ENCODE measurements at places on chromosomes 11 and 22.

GRCh38 chr11:122697636-122698167 lies 42.2 kb downstream of the UBASH3B start:
- DNase-seq = peak; percentile 6

GRCh38 chr11:86800960-86801272 lies 574 bp downstream of the PRSS23 start:
- DNase-seq = no peak

GRCh38 chr11:58046231-58046630 lies 15.5 kb downstream of the OR6Q1 start:
- DNase-seq = no peak

DNA sequence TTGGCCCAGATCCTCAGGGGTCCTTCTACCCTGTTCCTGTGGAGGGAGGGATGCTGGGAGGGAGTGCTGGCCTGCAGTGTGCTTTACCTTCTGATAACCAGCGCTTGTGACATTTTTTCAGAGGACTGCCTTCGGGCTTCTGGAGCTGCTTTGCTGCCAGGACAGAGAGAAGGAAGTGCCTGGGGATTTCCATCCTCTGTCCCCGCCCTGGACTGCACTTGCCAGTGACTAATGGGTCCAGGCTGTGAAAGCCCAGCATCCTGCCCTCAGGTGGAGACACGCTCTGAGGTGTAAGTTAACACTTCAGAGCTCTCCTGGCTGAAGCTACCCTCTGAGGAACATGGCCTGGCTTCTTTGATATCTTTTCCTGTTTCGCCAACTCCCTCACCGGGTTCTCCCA lies 158.7 kb upstream of the SYT13 start:
- DNase-seq = no peak

DNA sequence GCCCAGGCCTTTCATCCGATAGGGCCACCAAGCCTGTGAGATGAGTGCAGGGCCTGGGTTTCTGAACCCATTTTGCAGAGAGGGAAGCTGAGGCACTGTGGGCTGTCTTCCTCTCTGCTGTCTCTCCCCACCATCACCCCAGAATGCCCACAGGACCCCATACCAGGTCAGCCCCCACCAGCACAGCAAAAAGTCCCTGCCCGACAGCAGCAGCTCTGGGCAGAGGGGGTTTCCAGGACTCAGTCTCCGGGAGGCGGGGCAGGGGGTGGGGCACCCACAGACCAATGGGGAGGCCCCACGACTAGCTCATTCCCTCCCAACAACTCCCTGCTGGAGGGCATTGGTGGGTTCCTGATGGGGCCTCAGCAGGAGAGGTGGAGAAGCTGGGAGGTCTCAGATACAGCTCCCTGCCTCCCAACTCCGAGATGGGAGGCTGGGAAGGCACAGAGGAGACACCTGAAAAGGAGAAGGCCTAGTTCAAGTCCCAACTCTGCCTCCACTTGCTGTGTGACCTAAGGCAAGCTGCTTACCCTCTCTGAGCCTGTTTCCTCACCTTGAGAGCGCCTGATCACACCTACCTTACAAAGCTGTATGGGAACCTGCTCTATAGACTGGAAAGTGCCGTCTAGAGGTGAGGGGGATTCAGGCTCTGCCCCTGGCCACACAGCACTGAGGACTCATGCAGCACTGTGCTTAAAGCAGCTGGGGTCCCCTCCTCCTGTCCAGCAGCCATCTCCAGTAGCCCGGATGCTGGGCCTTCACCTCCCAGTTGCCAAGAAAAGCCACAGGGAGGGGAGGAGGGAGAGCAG lies 3.5 kb downstream of the CBX7 start:
- DNase-seq = no peak

- no peak for DNase-seq
Measured at GRCh38 chr11:3207526-3208189, 11.0 kb downstream of the MRGPRG start.

GRCh38 chr11:10930972-10931760 lies 73.3 kb upstream of the ZBED5 start:
- DNase-seq = peak; percentile 15

DNA sequence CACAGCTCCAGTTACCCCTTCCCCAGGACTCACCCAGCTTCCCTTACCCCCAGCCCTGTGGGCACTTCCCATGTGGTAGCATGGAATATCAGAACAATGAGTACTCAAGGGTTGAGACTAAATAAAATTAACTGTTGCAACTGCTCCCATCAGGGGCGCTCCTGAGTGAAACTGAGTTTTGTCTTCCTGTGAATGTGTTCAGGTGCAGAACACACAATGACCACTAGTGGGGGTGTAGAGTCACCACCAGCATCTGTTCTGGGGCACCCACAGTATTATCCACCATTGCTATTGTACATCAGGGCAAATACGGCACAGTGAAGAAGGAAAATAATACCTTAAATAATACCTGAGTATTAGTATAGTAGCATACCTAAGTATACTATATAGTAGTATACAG lies 689.7 kb downstream of the TBC1D22A start:
- no peak for DNase-seq

DNA sequence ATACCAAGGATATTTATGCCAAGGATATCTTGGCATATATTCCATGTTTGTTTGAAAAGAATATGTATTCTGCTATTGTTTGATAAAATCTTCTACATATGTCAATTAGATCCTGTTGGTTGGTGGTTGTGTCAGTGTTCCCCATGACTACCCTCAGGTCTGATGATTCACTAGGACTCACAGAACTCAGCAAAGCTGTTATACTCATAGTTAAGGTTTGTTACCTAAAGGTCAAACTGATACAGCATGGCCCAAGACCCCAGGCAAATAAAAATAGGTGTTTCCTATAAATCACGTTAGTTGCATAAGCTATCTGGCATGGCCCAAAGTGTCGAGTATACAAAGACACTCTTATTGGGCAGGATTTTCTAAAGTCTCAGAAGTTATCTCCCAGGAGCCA lies 30.2 kb upstream of the B3GNT6 start:
- DNase-seq = no peak

DNA sequence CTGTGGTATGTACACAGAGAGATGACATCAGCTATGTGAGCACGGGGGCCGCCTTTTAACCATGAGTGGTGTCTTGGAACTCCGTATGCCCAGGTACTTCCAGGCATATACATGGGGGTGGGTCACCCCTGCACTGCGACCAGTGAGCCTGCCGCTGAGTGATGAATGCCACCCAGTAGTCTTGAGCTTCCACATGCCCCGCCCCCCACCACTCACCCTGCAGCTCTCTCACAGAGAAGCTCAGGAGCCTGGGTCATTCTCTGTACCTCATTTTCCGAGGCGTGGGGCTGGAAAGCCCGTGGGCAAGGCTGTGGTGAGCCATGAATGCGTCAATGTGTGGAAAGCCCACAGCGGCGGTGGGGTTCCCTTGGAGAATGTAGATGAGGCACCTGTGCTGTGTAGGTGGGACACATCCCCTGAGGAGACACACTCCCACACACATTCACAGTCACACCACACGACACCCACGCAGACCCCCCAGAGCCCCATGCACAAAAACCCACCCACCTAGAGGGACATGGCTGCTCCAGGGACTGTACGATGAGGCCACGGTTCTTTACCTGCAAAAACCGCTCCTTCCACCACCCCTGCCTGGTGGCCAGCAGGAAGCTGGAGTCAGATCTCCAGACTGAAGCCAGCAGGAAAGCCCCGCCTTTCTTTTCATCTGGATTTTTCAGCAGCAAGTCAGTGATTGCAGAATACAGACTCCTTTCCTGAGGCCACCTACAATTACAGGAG lies 67.6 kb downstream of the PIWIL3 start:
- no peak for DNase-seq

DNA sequence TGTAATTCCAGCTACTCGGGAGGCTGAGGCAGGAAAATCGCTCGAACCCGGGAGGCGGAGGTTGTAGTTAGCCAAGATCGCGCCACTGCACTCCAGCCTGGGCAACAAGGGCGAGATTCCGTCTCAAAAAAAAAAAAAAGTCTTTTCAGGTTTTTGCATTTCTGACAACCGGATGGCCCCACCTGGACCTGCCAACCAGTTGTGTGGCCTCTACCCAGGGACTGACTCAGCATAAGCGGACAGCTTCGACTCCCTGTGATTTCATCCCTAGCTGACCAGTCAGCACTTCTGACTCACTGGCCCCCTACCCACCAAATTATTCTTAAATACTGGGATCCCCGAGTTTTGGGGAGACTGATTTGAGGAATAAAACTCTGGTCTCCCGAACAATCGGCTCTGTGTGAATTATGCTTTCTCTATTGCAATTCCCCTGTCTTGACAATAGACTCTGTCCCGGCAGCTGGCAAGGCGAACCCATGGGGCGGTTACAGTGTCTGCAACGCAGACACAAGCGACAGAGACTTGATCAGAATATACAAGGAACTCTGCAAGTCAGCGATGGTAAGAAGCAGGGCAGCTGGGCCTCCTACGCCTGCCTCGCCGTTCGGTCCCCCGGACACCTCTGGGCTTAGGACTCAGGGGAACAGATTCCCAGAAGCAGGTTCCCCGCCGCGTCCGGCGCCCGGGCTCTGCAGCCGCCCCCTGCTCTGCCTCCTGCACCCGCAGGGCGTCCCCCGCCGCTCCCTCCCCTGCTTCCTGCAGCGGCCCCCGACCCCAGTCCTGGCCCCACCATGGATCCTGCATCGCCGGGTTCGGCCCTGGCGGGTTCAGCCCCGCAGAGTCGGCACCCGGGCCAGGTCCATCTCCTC lies 741 bp upstream of the TALDO1 start:
- DNase-seq = peak; percentile 24

DNA sequence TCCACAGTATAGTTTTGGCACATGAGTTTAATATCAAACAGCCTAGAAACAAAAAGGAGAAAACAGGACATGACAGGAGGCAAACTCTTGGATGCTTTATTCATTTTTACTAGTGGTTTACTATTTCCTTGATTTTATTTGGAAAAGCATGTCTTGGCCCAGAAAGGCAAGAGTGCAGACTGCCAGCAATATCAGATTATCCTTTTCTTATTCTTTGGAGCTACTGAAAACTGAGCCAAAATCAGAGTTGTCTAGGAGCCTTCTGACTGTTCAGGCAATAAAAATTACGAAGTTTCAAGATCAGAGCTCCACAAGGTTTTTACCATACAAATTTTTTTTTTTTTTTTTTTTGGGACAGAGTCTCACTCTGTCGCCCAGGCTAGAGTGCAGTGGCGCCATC lies 16.0 kb downstream of the CELF1 start:
- DNase-seq = no peak

GRCh38 chr11:46308631-46309419 lies 31.4 kb downstream of the CREB3L1 start:
- DNase-seq = peak; percentile 50

DNA sequence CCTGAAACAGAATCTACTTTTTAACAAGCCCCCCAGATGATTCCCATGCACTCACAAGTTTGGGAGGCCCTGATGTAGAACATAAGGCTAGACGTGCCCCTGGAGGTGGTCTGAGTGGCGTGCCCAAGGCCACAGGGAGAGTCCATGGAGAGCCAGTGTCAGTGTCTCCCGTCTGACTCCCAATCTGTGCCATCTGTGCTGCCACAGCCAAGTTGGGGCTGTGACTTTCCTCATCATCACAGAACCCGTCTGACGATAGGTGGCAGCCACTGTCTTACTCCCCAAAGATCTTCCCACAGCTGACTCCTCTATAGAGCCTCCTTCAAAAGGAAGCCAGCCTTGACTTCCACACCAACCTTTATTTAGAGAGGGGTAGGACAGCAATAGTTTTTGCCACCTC lies 470.5 kb downstream of the SOX6 start:
- no peak for DNase-seq

DNA sequence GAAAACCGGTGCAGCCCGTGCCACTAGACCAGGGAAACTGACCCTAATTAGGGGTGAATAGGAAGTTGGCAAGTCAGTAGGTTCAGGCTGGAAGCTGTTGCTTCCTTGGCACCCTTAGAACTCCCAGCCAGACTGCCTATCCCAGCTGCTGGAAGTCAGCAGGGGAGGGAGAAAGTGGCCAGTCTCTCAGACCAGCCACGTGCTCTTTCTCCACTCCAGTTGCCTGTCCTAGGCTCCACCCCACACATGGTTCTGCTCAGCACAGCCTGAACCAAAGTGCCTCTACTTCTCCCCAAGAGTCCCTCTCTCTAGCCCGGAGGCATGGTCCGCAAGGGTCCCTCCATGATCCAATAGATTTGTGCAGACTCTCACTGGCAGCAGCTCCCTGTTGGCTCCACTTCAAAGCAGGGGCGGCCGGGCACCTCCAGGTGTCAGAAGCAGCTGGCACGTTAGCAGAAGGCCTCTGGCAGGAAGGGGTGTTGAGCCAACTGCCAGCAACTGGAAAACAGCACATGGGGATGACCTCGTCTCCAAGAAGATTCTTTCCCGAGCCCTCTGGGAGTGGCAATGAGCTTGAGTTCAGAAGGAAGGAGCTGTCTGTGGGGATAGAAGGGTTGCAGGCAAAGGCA lies 27.7 kb downstream of the ARFGAP2 start:
- DNase-seq = no peak

- DNase-seq = no peak
Measured at GRCh38 chr22:32949391-32950173, 108.6 kb downstream of the SYN3 start.

GRCh38 chr11:65569164-65569972 lies 909 bp upstream of the ZNRD2 start:
- DNase-seq = no peak

DNA sequence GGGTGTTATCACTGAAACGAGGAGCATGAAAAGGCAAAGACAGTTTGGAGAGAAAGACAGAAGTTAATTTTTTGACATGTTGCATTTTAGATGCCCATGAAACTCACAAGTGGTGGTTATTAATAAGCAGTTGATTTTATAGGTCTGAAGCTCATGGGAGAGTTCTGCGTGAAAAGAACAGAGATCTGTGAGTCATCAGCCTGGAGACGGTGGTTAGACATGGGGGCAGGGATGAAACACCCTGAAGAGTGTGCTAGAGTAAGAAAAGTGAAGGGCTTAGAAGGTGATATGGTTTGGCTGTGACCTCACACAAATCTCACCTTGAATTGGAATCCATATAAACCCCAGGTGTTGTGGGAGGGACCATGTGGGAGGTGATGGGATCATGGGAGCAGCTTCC lies 289.1 kb upstream of the ISX start:
- DNase-seq = no peak

DNA sequence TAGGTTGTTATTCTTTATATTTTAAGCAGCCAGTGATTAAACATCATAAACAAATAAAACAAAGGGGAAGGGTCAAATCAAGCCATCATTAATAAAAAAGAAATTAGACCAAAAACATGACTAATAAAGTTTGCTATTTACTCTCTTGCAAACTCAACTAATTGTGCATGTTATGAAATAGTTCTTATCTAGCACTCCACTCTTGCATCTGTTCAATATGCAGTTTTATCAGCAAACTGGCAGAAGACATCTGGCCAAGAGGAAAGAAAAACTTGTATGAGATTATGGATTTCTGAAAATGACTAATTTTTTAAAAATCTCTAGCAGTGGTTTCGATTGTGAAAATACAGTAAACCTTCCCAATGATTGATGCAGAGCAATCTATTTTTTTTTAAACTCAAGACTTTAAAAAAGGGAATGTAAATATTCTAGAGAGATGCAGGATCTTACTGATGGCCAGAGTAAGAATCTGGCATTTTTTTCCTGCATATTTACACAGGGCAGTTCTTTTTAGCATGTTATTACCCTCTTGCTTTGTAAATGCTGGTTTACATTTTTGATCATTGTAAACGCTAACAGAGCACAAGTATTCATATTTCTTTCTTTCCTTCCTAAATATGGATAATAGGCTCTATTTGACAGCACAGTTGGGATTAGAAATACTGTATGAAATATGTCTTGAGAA lies 83.3 kb downstream of the GRIA4 start:
- DNase-seq = no peak

GRCh38 chr11:9576701-9577381 lies 3.4 kb downstream of the WEE1 start:
- no peak for DNase-seq
